ENCODE measurements at places on chromosomes 12 and 14.

DNA sequence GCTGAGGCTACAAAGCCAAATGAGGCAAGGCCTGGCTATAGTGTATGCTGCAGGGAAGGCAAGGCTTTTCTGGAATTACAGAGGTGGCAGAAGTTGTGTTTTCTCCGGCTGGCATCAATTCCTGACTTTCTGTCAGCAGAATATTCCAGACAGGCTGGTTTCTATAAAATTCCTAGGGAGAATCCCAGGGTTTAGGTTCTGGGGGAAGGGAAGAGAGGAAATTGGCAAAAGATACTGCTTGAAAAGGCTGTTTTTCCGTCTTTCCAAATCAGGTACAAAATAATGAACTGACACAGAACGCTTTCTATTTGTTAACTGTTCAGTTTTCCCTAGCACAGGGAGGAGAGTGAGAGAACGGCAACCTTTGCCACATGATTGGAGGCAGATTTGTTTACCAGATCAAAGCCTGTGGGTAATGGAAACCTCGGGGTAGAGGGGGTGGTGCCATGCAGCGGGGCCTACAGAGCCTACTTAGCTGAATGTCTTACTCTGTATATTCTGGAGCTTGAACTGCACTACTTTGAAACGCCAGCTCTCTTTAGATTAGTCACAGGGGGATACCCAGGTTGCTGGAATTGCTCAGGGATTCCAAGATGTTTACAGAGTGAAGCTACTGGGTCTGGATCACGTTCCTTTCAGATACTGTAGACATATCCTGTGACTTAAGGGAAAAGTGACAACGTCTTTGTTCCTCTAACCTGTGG, 65.8 kb upstream of the DACT1 start:
- DNase-seq, result no peak

- no peak for DNase-seq
Observed at GRCh38 chr14:91063119-91063518, 2.7 kb upstream of the RPS6KA5 start.

DNA sequence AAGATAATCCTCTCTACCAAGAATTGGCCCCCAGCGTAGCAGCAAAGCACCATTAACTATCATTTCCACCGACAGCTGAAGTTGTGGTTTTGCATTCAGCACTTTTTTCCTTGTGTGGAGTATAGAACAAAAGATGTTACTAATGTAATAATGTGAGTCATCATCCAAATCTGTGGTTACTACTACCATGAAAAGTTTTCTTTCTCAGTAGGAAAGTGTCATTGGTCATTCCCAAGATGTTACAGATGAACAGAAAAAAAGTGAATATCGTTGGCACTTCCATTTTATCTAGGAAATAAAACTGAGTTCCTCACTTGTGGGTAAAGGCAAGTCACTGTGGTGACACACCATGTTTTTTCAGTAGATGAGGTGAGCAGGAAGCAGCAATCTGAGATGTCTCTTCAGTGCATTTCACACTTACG, 30.3 kb upstream of the IFNG start:
- peak; percentile 18 for DNase-seq

DNA sequence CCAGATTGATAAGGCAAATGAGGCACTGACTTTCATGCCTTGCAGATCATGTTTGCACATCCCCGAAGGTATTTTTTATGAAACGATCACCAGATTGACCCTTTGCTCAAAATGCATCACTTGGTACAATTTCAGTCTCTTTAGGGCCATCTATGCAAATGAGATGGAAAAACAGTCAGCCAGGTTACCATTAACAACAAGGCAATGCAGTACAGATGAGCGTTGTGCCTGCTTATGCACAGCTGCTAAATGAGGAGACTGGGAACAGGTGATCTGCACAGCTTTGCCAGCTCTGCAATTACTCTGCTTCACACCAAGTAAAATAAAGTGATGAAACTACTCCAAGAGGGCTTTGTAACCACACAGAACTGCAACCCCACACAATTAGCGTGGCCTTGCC, 26.1 kb upstream of the PLEKHG7 start:
- no peak for DNase-seq

- DNase-seq, result no peak
Observed at GRCh38 chr12:28963554-28963953, 185.5 kb upstream of the FAR2 start.

- DNase-seq, result no peak
Observed at GRCh38 chr14:83151571-83151970, 1617.9 kb upstream of the SEL1L start.

- DNase-seq, result no peak
Observed at GRCh38 chr12:68932128-68932960, 627 bp downstream of the CPM start.

GRCh38 chr12:39772821-39773259, 153.2 kb upstream of the ABCD2 start:
- DNase-seq, result no peak

All from AG09309 (cell line).